ENCODE measurements at places on chromosomes 4 and X.

GRCh38 chr4:125013891-125014290 is 300.9 kb upstream of the FAT4 start:
- no peak for DNase-seq

- no peak for DNase-seq
Observed at GRCh38 chr4:6293661-6294060, 24.0 kb downstream of the WFS1 start.

GRCh38 chrX:16469870-16470269 is 180.1 kb upstream of the S100G start:
- DNase-seq: no peak

GRCh38 chrX:3046253-3047240 is 5.3 kb downstream of the ARSF start:
- DNase-seq: no peak

GRCh38 chr4:135927651-135928050 is 1604.6 kb downstream of the PCDH18 start:
- DNase-seq: no peak

DNA sequence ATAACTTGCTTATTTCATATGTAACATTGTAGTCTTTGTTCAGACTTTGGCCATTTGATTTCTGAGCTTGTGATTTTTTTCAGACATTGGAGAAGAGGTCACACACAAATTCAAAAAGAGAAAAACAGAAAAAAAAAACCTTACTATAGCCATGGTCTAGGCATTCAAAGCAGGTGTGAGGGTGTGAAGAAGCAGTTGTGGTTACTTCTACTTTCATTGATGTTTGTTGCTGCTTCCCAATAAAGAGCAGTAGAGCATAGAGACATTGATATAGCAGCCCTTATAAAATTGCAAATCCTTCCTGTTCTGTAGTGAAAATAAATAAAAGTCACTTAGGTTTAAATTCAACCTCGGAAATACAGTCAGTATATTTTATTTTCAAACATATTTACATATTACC is 671.6 kb downstream of the GRXCR1 start:
- no peak for DNase-seq

DNA sequence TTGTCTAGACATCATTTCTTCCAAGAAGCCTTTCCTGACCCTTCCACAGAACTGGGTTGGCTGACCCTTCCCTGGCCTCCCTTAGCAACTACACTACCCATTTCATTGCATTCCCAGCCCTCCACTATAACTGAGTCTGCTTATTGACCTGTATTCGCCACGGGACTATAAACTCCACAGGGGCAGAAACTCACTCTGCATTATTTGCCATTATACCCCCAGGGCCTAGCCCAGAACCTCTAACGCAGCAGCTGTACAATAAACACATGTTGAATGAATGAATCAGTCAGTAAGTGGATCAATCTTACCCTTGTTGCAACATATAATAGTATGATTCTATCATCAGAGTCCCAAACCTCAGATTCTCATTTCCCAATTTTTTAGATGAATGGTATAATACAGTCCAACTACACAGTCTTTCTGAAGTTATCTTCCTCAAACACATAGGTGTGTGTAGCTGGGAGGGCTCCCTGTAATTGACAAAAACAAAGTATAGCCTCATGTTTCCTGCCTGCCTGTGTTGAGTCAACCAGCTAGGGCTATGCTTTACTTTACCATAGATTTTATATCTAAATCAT is 209.3 kb downstream of the CHIC2 start:
- DNase-seq: no peak

GRCh38 chr4:150316332-150317205 is 238.3 kb downstream of the DCLK2 start:
- DNase-seq: peak; percentile 9

GRCh38 chrX:111585337-111585736 is 73.9 kb downstream of the SERTM2 start:
- no peak for DNase-seq

DNA sequence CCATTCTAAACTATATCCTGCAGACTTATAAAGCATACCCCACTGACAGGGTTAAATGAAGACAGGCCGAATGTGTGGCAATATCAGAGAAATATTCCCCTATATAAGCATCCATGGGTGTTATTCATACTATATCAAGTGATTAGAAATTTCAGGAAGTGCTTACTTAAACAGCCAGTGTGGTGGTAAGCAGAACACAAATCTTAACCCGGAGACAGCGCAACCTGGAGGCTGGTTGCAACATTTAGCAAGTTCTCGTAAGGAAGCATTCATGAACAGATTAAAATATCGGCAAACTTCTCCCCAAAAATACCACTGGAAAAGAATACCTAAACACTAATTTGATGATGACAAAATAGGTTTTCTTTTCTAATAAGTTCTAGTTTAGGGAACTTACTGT is 261.2 kb downstream of the CBLL2 start:
- no peak for DNase-seq

DNA sequence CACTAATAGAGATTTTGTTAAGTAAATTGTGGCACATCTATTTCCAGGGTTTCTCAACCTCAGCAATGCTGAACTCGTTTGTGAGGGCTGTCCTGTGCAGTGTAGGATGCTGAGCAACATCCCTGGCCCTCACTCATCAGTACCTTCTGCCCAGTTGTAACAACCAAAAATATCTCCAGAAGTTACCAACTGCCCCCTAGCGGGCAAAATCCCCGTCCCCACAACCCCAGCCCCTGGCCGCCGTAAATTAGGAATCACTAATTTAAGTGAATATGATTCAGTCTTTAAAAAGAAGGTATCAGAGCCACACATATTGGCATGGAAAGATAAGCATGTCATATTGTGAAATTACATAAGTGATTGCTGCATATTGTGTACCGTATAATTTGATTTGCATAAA is 123.4 kb downstream of the ASB9 start:
- DNase-seq: no peak

DNA sequence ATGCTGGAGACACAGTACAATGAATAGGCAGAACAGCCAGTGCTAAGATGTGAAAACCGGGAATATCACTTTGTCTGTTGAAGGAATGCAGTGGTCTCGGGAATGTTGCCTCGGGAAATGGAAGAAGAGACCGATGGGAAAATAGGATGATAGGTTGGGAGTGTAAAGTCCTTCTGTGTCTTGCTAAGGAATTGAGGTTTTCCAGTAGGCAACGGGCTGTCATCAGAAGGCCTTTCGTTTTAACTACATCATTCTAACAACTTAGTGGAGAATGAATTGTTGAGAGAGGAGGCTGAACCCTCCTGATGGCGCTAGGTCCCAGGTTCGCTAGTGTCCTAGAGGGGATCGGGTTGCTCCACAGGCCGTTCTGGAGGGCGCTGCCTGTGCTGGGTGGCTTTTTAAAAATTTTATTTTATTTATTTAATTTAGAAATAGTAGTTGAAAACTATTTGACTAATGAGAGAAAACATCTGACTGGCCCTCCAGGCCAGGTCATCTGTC is 730 bp downstream of the VBP1 start:
- peak; percentile 6 for DNase-seq

DNA sequence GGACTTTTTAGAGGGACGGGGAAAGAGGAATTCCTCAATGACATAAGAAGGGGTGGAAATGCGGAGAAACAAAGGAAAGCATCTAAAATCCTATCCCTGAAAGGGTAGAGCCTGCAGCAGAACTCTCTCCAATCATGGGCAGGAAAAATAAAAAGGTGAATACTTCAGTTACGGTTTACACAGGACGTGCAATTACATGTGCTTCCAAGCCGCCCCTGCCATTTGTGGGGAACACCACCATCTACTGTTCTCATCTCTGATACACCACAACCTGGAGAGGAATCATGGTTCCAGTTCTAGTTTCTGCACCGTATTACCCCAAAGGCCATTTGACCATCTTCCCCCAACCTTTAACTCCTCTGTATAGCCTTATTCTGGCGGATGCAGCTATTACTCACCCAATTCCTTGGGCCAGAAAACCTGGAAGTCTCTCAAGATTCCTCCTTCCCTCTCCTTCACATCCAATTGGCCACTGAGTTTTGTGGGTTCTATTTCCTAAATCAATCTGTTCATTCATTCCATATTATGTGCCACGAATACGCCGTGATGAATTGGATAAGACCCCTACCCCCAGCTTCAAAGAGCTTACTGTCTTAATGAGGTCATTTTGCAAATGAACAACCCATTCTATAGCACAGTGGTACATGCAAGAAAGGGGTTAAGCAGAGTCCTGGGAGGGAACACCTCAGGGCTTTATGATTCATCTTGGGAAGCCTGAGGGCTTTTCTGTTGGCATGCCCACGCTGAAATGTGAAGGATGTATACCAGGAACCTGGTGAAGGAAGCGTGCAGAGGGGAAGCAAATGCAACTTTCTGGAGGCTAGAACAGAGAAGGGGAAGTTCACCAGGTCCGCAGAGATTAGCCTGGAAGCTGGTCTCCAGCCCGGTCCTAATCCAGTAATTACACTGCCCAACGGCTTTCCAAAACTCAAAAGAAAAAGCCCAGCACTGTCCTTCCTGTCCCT is 1.4 kb upstream of the MSL3 start:
- peak; percentile 15 for DNase-seq

- DNase-seq: no peak
Observed at GRCh38 chr4:149141391-149141790, 674.3 kb downstream of the IQCM start.

DNA sequence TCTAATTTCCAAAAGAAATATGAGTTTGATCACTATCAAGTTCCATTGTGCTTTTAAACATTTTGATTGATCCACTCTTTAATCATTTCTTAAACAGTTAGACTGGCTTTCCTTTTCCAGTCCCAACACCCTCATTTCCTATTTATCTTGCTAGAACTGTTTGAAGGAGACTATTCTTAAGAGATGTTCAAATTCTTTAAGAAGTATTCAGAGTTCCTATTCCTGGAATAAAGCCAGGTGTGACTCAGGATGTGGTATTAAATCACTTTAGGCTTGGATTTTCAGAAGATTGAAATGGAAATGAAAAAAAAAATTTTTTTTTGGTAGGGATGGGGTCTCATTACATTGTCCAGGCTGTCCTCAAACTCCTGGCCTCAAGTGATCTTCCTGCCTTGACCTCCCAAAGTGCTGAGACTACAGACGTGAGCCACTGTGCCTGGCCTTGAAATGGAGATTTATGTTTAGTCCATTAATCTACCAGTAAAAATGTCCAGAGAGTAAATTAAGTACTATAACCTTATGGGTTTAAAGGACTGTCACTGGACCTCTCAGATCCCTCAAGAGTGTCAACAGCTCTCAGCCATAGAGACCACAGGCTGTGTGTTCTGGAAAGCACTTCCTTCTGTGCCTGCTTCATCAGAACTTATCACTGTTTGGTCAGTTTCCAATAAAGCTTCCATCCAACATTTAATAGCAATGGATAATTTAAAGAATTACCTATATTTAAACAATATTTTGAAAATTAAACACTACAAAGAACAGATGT is 90.7 kb downstream of the CDS1 start:
- DNase-seq: peak; percentile 75

All from ACHN (cell line).